Left renal cortex interstitium (tissue), 4 donors: ENCODE measurements at places on chromosomes 12 and 14.

DNA sequence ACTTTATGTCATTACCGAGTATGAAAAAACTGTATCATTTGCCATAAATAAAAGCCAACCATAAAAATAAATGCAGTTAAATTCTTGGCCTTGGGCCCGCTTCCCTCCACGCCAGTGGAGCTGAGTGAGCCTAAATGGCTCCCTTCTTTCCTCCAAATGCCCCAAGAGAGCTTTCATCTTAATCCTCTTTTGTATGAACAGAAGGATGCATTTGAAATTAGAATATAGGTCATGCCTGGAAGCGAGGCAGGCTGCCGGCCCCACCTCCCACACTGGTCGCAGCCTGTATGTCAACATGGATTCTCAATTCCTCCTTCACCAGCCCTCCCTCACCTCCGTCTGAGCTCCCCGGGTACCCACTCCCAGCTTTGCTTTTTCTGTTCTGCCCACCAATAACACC is 245.7 kb downstream of the SLC15A4 start:
- no peak for DNase-seq

DNA sequence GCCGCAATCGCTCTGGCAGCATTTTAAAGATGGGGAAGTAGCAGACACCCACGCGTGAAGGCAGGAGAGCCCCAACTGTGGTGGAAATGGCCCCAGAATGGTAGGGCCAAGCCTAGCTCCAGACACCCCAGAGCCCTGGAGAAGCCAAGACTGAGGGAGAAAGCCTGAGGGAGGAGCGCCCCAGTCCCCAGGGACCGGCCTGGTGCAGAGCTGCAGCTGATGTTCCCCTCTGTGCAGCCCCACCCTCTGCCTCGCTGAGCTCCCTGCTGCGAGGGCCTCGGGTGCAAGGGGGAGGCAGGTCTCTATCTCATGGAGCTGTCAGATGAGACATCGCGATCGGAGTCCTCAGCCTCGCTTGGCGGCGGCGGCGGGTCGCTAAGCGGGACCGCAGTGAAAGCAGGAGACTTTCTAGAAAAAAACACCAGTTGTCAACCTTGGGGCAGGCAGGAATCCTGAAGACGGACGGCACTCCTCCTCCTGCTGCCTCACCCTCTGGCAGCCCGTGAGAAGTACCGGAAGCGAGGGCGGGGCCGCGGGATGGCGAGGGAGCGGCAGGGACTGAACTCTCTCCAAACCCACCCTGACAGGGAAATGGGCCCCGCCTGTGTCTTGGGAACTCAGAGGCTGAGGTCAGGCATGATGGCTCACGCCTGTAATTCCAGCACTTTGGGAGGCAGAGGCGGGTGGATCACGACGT is 6.0 kb downstream of the GAPDH start:
- no peak for DNase-seq

DNA sequence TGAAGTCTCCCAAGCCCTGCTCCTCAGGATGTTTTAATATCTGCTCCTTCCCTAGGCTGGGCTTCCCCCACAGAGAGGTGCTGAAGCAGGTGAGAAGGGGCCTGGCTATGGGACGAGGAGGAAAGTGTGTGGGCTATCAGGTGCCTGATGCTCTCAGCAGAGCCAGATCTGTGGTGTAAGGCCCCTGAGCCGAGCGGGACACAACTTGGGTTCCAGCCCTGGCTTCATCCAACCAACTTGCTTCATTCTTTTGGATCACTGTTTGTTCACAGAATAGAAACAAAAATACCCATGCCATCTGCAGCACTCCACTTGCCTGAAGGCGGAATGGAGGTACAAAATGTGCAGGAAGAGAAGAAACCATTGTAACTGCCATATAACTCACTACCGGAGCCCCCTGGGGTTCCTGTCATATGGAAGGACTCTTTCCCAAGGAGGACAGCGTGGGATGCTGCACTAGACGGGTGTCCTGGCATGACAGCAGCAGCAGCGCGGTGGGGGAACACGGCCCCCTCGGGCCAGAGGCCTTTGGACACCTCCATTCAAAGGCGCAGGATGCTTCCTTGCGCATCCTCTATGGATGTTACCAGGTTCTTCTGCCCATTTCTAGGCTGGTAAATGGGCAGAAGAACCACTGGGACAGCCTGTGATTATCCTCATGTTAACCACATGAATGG is 95.8 kb downstream of the CRACR2A start:
- no peak for DNase-seq

DNA sequence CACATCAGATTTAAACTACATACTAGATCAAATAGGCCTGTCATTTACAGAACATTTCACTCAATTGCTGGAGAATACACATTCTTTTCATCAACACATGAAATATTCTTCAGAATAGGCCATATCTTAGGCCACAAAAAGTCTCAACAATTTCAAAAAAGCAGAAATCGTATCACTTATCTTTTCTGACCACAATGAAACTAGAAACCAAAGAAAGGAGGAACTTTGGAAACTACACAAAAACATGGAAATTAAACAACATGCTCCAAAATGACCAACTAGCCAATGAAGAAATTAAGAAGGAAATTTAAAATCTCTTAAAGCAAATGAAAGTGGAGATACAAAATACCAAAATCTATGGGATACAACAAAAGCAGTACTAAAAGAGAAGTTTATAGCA is 35.1 kb downstream of the PARP11 start:
- no peak for DNase-seq

GRCh38 chr14:30848449-30849240 is 25.7 kb upstream of the COCH start:
- no peak for DNase-seq

- no peak for DNase-seq
Measured at GRCh38 chr12:5648692-5649359, 216.9 kb downstream of the NTF3 start.

DNA sequence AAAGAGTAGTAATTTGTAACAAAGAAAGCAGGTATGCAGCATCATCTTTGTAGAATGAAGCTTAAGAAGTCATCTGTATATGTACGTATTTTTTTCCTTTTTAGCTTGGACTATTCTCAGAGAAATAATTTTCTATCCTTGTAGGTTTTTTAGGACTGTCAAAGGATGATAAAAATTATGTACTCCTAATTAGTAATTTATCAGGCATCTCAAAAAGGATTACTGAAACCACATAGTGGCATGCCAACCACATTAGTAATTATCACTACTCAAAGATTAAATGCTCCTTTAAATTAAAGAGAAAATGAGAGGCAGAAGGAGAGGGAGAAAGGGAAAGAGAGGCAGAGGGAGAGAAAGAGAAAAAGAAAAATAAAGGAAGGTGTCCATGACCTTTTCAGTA is 17.3 kb downstream of the TTC8 start:
- no peak for DNase-seq

- no peak for DNase-seq
Measured at GRCh38 chr12:5921966-5922899, 22.8 kb downstream of the ANO2 start.

GRCh38 chr12:51677284-51677968 is 86.4 kb downstream of the SCN8A start:
- no peak for DNase-seq

DNA sequence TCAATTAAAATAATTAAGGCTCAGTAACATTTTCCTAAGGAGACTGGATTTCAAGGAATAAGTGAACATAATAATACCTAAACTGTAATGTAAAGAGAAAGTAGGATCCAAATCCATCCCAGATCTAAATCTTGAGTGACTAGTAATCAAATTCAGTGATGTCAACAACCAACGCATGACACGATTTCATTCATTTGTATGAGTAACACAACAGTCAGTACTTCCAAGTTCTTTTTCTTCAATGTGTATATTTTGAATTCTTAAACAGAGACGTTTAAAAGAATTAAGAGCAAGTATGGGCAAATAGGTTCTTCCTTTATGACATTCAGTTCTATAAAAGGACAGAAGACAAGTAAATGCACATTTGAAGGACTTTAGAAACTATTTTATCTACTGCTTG is 104.3 kb upstream of the CNTN1 start:
- DNase-seq, result no peak

GRCh38 chr12:130429656-130430505 is 92.2 kb downstream of the PIWIL1 start:
- no peak for DNase-seq

DNA sequence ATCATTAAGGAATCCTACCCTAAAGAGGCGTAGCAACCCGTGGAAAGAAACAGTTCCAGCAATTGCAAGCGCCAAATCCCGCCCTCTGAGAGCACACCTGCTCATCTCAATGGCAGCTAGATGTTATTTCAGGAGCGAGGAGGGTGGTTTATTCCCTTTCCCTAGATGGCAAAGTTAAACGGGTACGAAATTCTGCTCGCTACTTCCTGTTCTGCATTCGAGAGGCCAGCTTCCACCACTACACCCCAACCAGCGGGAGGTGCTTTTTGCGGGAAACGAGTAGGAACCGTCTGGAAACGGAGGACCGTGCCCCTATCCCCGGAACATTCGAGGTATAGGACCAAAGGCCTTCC is 536 bp downstream of the VPS29 start:
- no peak for DNase-seq

DNA sequence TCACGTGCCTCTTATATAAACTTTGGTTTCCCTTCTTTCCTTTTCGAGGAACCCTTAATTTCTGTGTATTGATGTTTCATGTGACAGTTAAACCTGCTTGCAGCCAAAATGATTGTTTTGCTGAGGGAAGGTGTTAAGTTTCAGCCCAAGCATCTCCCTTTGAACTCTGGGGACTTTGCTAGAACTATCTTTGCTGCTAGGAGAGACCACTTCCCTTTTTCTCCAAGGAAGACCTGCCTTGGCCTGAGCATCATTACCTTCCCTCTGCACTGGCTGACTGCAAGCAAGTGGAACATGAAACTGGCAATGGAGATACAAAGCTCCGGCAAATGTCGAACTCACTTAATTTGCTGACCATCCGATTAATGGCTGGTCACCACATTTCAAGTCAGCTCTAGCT is 192.8 kb downstream of the GRIN2B start:
- no peak for DNase-seq
